ENCODE measurements at places on chromosomes 13 and 19.

DNA sequence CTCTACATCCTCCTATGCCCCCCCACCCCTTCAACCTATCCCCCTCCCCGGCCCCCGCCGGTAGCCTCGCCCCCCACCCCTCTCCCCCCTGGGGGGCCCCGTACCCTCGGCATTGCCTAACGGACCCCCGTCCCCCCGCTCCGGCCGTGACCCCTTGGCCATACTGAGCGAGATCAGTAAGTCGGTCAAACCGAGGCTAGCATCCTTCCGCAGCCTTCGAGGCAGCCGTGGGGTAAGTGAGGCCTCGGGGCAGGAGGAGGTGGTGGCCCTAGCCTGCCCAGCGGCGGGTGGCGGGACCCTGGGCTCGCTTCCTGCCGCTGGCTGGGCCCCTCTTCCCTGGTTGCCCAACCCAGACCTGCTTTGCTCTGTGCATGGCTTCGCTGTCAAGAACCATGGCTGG, 6.5 kb downstream of the TRIP10 start:
- DNase-seq: no peak

GRCh38 chr13:39051157-39051556, 12.9 kb downstream of the NHLRC3 start:
- no peak for DNase-seq

DNA sequence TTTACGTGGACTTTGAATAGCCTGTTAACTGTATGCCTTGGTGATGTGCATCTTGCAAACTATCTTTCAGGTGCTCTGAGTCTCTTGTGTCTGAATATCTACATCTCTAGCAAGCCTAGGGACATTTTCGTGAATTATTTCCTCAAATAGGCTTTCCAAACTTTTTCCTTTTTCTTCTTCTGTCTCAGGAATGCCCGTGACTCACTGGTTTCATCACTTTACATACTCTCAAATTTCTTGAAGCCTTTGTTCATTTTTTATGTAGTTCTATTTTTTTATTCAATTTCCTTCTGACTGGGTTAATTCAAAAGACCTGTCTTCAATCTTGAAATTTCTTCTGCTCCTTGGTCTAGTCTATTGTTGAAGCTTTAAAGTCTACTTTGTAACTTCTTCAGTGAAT, 332.2 kb downstream of the OXGR1 start:
- DNase-seq: no peak

DNA sequence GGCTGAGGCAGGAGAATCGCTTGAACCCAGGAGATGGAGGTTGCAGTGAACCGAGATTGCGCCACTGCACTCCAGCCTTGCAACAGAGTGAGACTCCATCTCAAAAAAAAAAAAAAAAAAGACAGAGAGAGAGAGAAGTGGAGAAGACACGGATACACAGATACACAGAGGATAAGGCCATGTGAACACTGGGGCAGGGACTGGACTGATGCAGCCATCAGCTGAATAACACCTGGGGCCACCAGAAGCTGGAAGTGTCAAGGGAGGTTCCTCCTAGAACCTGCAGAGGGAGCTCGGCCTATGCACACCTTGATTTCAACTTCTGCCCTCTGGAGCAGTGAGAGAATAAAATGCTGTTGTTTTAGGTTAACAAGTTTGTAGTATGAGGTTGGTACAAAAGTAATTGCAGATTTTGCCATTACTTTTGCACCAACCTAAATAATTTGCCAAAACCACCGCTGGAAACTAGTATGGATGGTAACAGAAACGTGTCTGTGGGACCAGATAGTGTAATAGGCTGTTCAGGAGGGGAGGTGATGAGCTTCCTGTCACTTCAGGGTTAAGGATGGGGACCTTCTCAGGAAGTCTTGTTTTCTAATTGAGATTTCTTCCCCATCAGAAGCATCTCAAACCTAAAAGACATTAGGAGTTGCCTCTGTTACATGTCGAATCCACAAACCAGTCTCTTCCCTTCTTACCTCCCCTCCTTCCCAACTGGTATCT, 36.4 kb upstream of the IGSF23 start:
- DNase-seq: no peak

- DNase-seq: no peak
These were observed 51.5 kb upstream of the C13orf46 start for GRCh38 chr13:114025405-114025713.

DNA sequence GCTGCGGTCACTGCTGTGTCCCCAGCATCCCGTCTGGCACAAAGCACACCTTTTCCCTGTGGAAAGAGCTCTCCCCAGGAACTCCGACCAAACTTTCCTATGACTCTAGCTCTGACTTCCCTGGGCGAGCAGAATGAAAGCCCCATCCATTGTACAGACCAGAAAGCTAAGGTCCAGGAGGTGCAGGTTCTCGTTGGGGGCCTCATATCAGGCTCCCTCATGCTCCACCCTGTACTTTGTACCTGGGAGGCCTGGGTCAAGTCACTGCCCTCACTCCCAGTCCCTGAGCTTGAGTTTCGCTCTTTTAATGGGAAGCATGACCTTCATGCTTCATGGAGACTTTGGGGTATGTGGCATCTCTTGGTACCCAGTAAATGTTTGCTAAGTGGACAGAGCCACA, 18.4 kb downstream of the CYTH2 start:
- no peak for DNase-seq

- peak; percentile 22 for DNase-seq
These were observed at the start of gene CYP4F12 for GRCh38 chr19:15672580-15673175. CYP4F12 (plus strand) TSS chr19:15673087; CDS start chr19:15673530, 443 bp downstream.

DNA sequence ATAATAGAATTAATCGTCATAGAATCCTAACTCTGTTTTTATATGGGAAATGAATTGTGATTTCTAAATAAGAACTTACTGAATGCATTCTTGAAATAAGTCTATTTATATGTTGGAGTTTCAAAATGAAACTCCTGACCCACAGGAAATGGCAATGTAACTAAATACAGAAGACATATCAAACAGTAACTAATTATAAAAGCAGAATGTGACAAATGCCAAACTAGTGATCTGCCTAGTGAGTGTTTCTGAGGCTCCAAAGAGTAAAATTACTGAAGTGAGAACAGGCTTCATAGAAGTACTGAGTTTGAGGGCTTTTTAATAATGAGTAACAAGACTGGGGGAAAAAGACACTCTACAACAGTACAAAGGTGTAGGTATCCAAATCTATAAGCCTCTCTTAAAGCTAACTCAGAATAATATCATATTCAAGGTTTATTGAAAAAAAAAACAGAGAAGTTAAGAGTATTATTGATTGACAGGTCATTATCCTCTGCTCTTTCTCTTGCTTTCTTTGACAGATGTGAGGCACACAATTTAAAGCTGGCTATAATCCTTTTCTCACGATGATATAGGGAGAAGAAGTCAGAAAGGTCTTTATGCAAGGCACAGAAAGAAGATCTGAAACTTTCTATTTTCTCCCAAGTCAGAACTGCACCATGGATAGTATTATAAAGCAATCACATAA, 17.4 kb upstream of the ATXN8OS start:
- no peak for DNase-seq

GRCh38 chr19:31099515-31100205, 249.6 kb downstream of the TSHZ3 start:
- no peak for DNase-seq

GRCh38 chr19:12484011-12484370, 625 bp downstream of the ZNF709 start:
- no peak for DNase-seq

GRCh38 chr13:72552731-72553130, 174.7 kb downstream of the MZT1 start:
- no peak for DNase-seq

- no peak for DNase-seq
These were observed 179.7 kb downstream of the STK24 start for GRCh38 chr13:98397221-98397620.

GRCh38 chr13:28271056-28271840, 132.9 kb downstream of the PAN3 start:
- no peak for DNase-seq

GRCh38 chr19:8075158-8076074, 22.9 kb downstream of the CCL25 start:
- DNase-seq: no peak

DNA sequence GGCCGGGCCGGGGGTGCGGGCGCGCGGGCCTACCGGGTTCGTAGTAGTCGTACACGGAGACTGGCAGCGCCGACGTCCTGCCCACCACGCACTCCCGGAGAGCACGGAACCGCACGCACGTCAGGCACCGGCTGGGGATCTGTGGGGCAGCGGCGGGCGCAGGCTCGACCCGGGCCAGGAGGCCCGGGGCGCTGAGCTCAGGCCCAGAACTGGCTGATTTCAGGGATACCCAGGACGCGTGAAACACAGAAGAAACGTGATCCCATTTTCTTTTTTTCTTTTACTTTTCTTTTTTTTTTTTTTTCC, 9.0 kb downstream of the F2RL3 start:
- no peak for DNase-seq

GRCh38 chr13:36436811-36437210, 4.5 kb downstream of the CCNA1 start:
- DNase-seq: no peak

DNA sequence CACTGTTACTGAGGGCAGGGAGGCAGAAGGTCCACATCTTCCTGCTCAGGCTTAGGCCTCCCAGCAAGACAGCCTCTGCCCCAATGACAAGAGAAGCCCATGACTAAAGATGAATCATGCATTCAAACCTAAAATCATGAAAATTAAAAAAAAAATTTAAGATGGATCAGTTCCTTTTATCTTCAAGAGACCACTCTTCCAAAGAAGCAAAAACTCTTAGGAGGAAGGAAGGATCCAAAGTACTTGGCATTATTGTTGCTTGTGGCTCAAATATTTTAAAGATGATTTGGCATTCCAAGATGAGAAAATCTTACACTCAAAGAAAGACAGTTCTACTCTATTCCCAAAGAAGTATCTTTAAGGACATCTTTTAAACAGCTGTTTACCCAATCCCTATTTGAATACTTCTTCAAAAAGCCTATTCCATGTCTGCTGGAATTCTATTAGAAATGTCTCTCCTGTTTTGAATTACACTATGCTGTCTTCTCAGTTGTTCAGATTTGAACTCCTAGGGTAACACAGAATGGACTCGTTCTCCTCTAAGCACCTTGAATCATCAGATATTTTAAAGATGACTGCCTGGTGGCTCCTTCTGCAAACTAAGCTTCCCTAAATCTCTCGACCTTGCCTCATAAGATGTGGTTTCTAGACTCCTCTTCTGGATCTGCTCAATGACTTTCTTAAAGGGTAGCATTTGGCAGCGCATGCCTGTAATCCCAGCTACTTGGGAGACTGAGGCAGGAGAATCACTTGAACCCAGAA, 7.0 kb downstream of the SERP2 start:
- no peak for DNase-seq

GRCh38 chr19:41616792-41617621, 9.9 kb downstream of the CEACAM4 start:
- DNase-seq: no peak

- no peak for DNase-seq
These were observed 126.2 kb upstream of the FNDC3A start for GRCh38 chr13:48849515-48849914.

GRCh38 chr19:31532034-31532433, 182.8 kb upstream of the TSHZ3 start:
- DNase-seq: no peak

- DNase-seq: no peak
These were observed 49.3 kb downstream of the DLEU7 start for GRCh38 chr13:50794226-50794625.

GRCh38 chr13:85597790-85598500, 201.3 kb downstream of the SLITRK6 start:
- no peak for DNase-seq

- no peak for DNase-seq
These were observed 90.0 kb upstream of the TSHZ3 start for GRCh38 chr19:31439270-31439573.

GRCh38 chr13:101058841-101059240, 357.5 kb downstream of the NALCN start:
- no peak for DNase-seq

DNA sequence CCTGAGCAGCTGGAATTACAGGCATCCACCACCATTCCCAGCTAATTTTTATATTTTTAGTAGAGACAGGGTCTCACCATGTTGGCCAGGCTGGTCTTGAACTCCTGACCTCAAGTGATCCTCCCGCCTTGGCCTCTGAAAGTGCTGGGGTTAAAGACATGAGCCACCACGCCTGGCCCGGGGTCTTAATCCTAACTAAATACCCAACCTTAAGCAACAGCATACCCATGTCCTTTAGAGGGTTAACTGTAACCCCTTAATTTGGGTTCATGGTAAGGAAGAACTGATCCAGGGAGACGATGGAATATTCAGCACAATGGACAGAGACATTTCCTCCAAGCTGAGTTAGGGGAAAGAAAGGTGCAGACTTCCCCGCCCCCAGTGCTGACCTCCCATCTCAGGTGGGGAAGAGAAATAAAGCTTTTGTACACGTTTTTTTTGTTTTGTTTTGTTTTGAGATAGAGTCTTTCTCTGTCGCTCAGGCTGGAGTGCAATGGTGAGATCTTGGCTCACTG, 8.7 kb upstream of the GALP start:
- no peak for DNase-seq

DNA sequence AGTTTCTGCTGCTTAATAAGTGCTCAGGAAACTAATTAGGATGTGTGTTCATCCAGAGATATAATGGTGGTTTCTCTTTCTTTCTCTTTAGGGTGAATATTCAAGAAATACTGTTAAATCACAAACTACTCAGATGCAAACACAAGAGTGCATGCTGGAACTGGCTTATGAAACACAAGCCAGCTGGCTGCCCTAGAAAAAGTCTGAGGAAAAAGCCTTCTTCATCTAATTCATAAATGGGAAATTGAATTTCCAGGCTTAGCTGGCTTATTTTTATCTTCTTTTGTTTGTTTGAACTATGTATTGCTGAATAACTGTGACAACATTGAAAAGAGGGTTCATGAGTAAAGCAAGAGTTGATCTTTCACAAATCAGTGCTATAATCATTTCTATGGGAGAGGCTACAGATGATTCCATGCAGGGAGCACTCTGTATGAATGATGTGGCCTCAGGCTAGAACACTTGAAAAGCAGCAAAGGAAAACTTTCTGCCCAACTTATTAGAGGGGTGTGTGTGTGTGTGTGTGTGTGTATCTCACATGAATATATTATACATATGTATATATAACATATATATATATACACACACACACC, 69.8 kb upstream of the SCEL start:
- no peak for DNase-seq

DNA sequence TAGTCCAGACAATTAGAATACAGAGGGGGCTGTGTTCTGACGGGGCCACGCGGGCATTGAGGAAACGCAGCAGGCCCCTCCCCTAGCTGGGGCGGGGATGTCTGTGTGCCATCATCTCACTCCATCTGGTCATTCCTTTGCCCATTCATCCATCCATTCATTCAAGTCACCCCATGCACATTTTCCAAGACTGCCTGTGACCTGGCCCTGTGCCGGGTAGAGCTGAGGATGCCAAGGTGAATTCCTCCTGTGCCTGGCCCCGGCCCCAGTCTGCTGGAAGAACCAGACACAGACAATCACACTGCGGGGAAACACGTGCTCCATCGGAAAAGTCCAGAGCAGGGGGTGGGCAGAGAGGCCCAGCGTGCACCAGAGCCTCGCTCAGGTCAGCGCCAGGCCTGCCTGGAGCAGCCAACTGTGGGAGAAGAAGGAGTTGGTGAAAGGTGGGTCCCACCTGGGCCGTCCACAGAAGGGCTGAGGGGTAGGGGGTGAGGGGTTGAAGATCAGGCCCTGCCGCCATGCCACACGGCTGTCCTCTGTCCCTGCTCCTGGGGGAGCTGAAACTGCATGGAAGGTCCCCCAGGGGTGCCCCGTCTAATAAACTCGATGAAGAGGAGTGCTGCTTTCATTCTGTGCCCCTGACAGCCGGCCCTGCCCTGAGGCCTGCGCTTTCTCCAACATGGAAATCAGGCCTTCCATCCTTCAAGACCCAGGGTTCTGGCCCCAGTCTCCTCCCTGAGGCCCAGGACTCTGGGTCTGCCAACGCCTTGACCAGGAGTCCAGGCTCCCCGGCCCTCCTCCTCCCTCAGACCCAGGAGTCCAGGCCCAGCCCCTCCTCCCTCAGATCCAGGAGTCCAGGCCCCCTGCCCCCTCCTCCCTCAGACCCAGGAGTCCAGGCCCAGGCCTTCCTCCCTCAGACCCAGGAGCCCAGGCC, 1.6 kb upstream of the CACNG6 start:
- DNase-seq: no peak
